ENCODE measurements at places on chromosomes 12 and 14.

DNA sequence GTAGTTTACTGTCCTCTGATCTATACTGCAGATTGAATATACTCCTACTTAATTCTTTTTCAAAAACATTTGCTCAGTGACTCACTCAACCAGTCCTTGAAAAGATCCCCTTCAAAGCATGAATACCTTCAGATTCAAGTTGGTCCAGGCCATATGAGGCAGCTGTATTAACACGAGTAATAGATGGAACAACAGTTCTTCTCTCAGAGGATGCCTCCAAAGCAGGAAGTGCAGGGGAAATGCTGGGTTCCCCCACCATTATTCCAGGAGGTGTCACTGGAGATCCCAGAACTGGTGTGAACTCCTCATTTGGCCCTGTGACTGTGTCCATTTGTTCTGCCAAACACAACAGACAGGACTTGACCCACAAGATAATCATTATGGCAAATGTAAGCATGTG is 20.6 kb downstream of the ARMH4 start:
- DNase-seq = no peak

GRCh38 chr12:34334953-34335743 is 312.9 kb downstream of the ALG10 start:
- DNase-seq = no peak

DNA sequence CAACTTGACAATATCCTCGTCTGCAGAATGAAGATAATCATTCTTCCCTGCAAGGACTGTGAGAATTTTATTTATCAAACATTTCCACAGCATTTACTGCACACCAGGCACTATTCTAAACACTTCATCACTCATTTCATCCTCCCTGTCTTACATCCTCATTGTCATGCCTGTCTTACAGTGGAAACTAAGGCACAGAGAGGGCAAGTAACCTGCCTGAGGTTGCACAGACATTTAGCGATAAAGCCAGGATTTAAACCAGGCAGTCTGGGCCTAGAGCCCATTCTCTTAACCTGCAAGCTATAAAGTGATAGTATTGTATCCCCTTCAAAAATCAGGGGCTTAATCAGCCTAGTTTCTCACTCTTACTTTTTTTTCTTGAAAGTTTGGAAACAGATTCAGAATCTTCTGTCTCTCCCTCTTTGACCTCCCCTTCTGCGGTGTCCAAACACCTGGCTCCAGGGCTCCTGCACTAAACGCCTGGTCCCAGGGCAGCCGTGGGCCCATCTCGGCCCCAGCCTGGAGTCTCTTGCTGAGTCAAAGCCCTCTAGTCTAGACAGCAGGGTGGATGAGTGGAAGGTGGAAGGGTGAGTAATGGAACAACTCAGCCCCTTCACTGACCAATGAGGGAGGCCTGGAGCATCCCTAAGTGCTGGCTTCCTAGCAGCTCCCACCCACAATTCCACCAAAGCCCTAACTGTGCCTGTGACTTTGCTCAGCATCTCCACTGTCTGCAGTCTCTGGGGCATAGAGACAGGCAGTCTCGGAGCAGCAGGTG is 12.5 kb downstream of the ISM2 start:
- DNase-seq = no peak

- DNase-seq = no peak
These were observed 8.0 kb downstream of the LRRC74A start for GRCh38 chr14:76834241-76834661.

DNA sequence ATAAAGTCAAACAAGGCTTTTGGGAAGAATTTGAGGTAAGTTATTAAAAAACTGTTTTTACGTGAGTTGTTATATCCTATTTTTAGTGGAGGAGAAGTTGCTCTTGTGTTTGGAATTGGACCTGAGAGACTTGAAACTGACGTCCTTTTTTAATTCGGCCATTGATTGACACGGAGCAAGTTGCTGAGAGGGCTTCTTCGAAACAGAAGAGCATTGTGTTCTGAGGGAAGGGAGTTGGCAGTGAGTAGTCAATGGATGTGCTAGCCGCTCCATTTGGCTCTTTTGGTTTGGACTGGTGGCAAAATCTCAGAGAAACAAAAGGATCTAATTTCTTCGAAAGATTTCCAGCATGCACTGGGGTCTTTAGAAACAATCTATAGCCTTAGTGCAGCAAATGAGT is 37.3 kb downstream of the PTPN11 start:
- DNase-seq = no peak

- DNase-seq = no peak
These were observed 250.0 kb upstream of the E2F7 start for GRCh38 chr12:77315407-77315806.

DNA sequence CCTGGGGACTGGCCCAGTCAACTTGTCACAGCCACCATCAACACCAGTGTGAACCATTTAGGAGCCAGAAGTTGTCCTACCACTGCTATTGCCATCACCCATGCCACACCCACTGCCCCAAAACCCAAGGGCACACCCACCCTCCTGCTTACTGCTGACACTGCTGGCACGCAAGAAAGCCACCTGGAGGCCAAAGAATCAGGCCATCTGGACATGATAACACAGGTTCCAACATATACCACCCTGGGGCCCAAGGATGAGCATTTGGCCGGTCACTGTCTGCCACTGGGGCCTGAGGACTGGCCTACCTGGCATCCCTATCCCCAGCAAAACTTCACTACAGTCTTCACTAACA is 181.6 kb downstream of the MYRFL start:
- no peak for DNase-seq

- no peak for DNase-seq
These were observed 2.9 kb upstream of the BIN2 start for GRCh38 chr12:51326698-51327439.

- peak; percentile 70 for DNase-seq
These were observed 29.1 kb downstream of the SH2B3 start for GRCh38 chr12:111434680-111435338.

DNA sequence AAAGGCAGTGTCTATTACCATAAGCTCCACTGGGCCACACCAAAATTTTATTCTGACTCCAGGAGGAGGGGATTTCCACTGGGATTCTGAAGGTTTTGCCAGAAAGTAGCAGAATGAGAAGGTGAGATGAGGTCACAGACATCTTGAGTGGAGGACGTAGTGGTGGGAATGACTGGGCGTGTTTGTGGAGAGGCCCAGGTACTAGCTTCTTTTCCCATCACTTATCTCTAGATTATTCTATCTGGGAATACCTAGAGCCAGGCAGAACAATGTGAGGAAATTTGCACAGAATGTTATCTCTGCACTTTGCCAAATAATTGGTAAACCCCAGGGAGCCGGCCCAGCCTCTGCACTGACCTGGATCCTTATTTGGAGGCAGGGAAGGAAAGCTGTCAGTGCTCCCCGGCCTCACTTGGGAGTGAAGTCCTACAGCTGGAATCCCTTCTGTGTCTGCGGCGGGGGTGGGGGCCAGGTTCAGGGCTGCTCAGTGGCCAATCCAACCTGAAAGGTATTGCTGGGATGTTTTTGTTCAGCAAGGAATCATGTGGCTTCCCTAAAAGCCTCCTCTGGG is 129.4 kb downstream of the C12orf75 start:
- no peak for DNase-seq

GRCh38 chr12:106585521-106586277 is 2.9 kb downstream of the RFX4 start:
- no peak for DNase-seq

DNA sequence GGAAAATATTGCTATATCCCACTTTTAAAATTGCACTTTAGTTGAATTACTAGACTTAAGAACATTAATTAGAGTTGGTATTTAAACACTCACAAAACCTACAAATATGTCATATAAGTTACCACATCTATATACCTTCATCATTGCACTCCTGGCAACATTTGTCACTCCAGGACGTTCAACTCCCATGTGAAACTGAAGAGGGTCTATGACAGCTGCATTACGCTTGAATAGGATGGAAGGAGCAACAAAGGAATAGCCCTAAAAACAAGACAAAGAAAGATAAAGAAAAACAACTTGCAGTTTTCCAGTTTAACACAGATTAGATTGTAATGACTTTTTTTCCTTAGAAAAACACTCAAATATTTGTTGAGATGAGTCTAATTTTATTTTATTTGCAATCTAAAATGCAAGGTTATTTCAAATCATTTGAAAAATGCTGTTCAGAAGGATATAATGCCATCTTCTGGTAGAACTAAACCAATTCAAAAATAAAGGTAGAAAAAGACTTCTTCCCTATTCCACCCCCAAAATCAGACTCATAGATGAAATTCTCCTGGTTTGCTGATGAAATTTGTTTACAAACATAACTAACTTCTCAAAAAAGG is 84.3 kb upstream of the TTC7B start:
- DNase-seq = no peak

DNA sequence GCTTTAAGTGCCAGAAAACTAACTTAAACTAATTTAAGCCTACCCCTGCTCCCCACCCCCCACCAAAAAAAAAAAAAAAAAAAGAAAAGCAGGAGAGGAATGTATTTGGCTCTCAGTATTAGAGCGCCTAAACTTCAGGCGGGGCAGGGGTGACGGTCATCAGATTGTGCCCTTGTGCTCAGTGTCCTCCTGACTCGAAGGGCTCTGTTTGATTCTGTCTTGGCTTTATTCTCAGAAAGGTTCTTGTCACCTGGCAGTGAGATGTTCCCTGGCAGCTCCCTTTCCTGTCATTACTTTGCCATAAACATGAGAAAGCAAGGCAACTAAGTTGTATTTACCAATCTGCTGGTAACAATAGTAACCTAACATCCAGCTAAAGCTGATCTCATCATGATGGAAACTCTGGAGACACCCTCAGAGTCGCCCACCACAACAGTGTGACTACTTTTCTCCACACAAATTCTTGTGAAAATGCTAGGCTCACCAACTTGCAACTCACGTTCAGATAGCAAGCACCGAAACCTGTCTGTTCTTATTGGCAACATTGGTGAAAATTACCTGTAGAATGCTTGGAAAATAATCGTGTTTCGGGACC is 39.0 kb upstream of the WNK1 start:
- DNase-seq = peak; percentile 38

DNA sequence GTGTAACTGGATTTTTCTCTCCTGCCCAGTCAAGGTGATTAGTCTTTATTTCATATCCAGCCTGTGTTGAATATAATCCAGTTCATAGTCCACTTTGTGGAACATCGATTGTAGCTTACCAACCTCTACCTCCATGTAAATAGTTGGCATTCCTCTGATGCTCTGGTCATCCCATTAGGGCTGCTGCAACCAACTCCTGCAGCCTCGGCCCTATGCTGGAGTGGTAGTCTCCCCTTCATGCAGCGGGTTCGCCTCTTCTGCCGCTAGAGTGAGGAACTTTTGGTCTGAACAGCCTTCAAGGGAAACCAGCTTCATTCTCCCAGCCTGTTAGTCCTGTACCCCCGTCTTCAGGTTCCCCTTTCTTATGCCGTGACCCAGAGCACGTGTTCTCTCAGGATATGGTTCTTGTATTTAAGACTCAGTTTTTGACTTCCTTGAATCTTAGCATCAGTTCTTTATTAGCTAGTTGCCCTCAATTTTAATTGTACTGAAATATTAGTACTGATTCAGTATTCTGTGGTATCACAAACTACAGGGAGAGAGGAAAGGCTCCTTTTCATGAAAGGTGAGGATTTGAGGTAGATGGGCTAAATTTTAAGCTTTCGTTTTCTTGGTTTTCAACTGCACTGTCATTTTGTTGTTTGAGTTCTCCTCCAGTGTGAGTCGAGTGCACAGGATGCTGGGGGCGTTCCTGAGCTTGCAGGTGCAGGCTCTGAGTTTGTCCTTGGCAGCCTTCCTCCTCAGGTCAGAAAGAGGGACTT is 33.2 kb downstream of the ZNF664 start:
- DNase-seq = no peak

DNA sequence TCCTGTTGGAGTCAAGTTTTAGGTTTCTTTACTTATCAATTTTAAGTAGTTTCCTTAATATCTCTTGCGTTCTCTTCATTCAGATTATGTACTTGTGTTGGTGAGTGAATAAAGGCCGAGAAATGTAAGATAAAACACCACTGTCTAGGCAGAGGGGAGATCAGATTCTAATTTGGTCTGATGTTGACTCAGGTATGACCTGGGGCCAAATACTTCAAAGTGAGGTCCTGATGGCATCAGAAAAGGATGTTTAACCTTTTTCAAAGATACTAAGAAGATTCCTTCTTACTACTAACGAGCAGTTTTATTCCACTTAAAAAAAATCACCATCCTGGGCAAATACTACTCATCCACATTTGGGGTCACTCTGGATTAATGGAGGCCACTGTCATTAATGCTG is 26.9 kb downstream of the APPL2 start:
- no peak for DNase-seq

GRCh38 chr12:114888448-114888847 is 204.5 kb upstream of the TBX3 start:
- no peak for DNase-seq

GRCh38 chr14:105389534-105389933 is 8.8 kb upstream of the TEX22 start:
- DNase-seq = no peak

DNA sequence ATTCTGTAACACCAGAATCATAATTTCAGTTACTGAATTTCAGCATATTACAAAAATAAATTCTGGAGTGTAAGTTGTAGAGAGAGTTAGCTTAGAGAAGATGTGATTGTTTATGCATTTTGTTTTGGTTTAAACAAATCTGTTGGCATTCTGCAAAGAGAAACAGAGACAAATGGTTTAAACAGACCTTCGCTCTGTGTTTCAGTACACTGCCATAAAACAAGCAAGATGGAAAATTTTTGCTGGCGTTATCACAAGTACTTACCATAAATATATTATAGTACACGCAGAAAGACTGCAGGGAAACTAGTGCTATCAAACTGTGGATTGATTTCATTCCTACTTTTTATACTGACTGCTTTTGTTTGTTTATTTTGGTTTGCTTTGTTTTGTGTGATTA is 850.3 kb upstream of the FOXG1 start:
- DNase-seq = no peak

DNA sequence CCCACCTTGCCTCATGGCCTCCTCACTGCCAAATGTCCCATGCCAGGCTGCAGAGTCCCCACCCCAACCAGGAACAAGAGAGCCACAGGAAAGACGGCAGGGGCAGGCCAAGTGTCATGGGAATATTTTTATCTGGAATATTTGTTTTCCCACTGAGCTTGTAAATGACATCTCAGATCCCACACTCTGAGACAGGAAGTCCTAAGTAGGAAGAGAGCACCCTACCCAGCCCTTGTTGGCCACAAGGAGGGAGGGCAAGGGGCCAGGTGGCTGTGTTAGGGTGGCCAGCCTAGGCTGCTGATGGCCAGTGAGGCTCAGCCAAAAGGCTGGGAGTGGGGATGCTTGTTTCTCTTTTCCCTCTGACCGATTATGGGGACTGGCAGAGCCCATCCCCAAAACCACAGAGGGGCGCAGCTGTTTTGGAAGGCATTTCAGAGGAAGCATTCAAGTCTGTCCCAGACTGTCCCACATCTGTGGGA is 7.7 kb upstream of the MEG3 start:
- no peak for DNase-seq

DNA sequence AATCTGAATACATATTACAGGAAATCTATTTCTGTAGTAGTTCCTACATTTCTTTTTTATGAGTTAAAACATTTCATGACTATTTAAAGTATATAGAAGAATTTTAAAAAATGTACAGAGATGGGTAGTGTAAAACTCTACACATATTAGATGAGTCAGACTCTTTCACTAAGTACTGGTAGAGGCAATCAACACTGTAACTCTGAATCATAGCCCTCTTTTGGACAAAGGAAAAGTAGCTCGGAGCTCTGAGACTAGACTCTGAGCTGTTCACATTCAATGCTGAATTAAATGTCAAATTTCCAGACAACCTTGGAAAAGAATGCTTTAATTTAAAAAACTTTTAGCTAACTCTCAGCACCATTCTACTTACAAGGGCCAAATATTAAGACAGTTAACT is 3.4 kb downstream of the PTCSC3 start:
- DNase-seq = no peak

- no peak for DNase-seq
These were observed 127.4 kb downstream of the HMGA2 start for GRCh38 chr12:65951697-65952096.

All from stimulated activated CD4-positive, alpha-beta T cell treated with anti-CD3 and anti-CD28 coated beads, Interleukin-4, amount 100 ng/mL, for 48 hours (primary cell).